Stimulated activated CD4-positive, alpha-beta T cell treated with anti-CD3 and anti-CD28 coated beads, Interleukin-12 subunit alpha, Interleukin-12 subunit beta, amount 100 ng/mL, for 24 hours (primary cell): ENCODE measurements at places on chromosomes 16 and 17.

DNA sequence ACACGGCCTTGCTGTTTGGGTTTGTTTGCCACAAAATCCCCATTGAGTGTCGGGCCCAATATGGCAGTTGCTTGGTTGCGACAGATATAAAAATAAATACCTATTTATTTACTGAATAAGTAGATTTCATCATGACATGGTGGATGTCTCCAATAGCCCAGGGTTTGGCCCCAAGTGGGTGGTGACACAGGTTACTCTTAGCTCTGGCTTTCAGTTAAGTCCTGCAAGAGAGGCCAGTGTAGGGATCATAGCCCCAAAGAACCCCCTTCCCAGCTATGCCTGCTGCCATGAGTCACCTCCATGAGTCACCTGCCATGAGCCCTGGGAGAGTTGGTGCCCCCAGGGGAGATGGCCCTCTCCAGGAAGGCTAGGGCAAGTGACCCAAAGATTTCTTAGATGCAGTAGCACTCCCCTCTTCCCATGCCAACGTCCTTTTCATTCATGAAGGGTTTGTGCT, 78.7 kb upstream of the LGALS9 start:
- no peak for DNase-seq

GRCh38 chr17:45852535-45853297, 8.0 kb downstream of the SPPL2C start:
- DNase-seq = peak; percentile 31

DNA sequence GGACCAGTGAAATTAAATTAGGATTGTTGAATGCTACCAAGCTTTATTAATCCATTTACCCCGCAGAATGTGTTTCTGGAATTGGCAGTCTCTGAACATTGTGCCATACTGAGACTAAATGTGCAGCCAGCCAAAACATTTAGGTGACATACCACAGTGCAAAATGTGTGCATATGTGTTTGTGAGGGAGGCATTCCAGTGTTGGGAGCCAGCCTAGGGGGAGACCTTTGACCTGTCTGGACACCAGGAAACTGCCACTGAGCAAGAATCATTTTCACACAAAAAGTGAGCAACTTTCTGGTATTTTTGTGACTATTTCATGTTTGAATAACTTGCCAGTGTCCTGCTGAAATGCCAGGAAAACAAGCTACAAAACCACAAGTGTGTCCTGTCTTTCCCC, 64.7 kb upstream of the SLC12A3 start:
- DNase-seq = no peak

DNA sequence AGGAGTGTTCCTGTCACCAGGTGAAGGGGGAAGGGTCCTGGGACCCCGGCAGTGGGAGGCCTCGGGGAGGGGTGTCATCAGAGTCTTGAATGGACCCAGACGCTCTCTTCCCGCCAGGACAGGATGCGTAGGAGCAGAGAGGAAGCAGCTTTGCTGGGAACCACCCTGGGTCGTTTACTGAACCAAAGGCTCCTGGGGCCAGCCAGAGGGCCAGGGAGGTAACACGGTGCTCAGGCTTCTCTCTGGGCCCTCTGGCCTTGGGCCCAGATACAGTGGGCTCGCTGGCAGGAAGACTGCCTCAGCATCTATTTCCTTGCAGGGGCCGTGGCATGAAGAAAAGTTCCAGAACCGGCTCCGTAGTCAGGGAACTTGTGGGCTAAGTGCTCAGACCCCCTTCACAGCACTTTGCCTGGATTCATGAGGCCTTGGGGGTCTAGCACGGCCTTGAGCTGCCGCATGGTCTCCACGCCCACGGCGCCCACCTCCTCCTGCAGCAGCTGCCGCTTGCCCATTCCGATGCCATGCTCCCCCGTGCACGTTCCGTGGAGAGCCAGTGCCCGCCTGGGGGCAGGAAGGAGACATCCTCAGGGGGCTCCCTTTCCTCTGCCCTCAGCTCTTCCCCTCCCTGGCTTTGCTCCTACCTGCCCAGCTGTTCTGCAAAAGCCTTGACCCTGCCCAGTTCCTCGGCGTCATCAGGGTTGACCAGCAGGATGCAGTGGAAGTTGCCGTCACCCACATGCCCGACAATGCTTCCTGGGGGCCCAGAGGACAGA, 4.4 kb downstream of the LDHD start:
- no peak for DNase-seq

DNA sequence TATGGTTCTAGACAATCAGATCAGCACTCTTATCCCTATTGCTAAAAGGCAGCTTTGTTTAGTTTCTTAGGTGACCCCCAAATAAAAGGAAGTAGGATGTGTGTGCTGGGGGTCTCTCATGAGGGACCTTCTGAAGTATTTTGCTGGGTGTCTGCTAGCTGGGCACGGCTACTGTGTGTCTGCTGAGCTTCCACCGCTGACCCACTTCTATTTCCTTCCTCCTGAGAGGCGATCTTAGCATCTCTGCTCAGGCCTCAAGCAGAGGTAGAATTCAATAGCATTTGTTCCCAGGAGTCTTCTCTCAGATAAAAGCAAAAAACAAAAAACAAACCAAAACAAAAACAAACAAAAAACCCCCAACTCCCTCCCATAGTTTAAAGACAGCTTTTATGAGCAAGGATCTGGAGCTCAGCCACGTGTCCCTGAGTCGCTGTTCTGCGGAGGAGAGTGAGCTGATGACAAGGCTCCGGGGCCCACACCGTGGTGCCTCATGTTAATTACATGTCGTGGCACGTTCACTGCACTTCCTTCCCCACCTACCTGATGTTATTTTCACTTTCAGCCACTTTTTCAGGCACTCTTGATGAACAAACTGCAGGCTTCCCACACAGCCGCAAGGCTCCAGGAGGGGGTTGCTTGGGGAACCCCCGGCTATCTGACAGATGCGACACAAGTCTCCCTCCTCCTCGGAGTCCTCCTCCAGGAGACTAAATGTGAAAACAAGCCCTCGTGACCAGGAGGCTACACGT, 83.5 kb downstream of the MARCHF10 start:
- peak; percentile 76 for DNase-seq

DNA sequence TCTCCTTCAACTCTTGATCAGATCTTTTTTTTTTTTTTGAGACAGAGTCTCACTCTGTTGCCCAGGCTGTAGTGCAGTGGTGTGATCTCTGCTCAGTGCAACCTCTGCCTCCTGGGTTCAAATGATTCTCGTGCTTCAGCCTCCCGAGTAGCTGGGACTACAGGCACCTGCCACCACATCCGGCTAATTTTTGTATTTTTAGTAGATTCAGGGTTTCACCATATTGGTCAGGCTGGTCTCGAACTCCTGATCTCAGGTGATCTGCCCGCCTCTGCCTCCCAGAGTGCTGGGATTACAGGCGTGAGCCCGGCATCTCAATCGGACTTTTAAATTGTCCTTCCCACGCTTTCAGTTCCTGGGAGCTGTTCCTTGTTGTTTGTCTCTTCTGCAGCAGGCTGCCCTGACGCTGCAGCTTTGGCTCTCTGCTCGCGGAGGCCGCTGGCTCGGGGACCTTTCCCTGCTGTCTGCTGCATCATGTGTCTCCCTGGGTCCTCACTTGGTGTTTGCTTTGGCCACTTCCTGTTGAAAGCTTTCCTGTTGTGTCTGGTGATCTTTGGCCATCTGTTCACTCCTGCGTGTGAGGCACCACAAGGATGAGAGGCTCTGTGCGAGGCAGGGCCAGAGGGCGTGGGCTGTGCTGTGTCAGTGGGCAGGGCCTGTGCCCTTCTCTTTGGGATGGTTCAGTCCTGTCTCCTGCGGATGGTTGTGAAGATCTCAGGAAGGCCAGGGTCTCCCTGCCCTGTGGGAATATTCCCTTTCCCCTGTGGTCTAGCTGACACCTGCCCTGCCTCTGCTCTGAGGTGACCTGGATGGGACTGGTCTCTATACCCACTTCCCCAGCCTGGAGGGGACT, 18.4 kb upstream of the CAPN15 start:
- DNase-seq = no peak

DNA sequence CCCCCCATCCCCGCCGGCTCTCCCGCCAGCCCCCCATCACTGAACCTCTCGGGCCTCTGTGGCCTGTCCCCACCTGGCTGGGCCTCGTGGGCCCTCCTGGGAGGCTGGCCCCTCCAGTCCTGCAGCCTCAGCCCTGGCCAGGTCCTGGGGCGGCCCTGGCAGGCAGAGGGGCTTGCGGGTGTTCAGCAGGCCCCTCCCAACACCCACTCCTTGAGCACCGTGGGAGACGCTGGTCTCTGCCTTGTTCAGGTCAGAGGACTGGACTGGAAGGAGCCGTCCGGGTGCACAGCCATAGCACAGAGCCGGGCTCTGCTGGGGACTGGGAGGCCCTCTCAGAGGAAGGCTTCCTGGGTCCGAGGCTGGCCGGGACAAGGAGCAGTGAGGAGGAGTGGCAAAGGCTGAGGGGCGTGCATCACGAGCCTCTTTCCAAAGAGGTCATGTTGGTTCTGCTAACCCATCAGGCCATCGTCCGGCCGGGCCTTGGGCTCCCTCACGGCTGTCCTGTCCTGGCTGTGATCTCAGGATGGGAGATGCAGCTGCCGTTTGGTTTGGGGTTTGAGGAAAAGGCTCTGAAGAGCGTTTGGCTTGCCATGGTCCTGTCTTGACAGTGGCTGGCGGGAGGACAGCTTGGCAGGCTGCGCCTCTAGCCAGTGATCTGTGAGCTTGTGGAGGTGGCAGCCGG, 6.3 kb upstream of the PABPN1L start:
- DNase-seq = no peak

DNA sequence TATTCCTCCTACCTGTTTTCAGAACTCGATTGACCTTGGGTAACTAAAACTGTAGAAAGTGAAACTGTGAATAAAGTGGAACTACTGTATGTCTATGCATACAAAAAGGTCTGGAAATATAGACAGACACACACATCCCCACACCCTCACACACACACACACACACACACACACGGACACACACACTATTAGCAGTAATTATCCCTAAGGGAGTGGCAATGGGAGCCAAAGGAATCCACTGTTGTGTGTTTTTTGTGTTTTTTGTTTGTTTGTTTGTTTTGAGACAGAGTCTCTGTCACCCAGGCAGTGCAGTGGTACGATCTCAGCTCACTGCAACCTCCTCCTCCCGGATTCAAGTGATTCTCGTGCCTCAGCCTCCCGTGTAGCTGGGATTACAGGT, 26.6 kb upstream of the SRCIN1 start:
- no peak for DNase-seq

GRCh38 chr16:2443555-2443954, 14.3 kb downstream of the CCNF start:
- DNase-seq = no peak

- DNase-seq = no peak
These were observed 6.9 kb downstream of the CHD9 start for GRCh38 chr16:53061701-53062159.

DNA sequence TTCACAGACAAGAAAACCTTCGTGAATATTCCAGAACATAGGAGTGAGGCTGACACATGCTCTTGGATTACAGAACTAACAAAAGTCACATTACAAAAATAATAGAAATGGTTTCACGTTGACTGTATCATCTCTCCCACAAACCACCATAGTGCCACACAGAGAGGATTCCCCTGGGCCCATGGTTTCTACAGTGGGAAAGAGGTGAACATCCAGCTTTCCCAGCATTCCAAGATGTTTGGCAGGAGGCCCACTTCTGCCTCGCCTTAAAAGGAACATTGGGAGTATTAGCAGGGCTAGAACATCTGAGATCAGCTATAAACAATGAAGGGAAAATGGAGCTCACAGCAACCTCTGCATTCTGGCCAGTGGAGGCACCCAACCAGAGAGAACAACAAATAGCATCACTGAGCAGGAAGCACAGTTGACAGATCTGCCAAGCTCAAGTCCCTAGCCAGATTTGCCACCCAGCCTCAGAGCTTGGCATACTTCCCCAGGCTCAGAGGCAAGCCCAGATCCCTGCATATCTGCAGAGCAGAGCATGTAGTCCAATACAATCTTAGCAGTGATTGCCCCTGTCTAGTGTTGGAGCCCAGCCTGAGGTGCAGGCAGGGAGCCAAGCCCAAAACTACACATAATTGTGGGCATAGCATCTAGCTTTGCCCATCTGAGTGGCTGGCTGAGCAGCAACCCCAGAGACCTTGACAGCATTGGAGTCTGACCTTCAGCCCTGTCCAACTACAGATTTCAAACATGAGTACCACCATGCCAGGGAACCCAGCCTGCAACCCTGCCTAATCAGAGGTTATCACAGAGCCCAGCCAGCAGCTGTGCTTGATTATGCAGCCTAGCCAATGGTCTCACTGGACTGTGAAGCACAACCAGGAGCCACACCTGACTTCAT, 260.4 kb downstream of the CEP112 start:
- DNase-seq = no peak

- no peak for DNase-seq
These were observed 3.1 kb upstream of the ZNF469 start for GRCh38 chr16:88379694-88380040.

DNA sequence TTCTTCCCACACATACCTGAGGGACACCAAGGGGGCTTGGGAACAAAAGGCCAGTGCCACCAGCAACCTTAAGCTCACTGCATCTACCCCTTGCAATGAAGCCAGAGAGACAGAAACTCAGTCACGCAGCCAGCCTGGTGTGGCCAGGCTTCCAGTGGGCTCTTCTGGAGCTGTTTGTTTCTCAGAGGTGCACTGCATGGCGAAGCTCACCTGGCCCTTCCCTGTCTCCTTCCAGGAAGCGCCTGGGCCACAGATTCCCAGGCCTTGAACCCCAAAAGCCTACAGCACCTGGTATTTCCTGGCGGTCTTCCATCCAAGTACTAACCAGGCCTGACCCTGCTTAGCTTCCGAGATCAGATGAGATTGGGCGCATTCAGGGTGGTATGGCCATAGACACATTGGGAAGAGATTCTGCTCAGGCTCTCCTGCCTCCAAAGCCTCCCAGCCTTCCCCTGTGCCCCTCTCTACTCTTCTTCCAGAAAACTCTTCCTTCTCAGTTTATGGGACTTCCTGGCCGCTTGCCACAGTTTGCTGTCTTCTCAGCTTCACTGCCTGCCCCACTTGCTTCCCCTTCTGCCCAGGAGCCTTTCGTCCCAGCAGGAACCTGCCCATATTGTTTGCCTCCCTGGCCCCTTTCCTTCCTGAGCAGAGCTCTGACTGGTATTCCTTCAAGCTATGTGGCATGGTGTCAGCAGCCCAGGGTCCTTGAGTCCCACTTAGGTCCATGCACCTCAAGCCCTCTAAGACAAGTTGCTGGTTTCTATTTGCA, 1.6 kb downstream of the CISD3 start:
- no peak for DNase-seq

DNA sequence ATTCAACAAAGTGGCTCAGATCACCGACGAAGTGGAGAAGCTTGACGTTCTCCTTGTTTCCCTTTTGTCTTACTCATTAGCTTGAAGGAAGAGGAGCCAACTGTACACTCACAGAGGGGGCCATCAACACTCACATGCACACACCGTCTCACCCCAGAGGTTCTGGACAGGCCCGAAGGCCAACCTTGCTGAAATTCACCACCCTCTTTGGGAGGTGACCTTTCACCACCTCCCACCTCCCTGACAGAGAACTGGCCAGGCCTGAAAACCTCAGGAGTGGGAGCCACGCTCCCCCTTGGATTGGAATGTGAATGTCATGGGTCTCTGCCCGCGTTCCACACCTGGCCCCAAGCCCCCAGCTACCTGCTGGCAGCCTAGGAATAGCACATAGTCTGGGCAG, 2.0 kb downstream of the DCXR start:
- no peak for DNase-seq

DNA sequence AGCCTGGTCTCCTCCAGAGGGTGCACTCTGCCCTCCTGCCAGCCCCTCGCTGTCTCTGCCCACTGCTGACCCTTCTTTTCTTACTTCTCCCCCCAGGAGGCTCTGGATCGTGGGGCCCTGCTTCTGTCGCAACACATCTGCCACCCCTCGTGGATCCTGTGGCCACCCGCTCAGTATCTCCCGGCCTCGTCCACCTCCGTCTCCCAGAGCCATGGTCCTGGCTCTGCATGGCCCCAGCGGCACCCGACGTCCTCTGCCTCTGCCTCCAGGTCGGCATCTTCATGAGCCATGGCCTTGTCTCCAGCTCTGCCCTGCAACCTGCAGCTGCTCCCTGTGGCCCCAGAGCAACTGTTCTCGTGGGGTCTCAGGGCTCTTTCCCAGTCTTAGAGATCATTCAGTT, 12.1 kb upstream of the ACSF3 start:
- no peak for DNase-seq
